ENCODE measurements at places on chromosomes 5 and 9.

- no peak for DNase-seq
These were observed 2.0 kb downstream of the PIK3R1 start for GRCh38 chr5:68217528-68217927.

GRCh38 chr9:96665789-96666188, 10.7 kb upstream of the PRXL2C start:
- no peak for DNase-seq

GRCh38 chr9:101485924-101486692, 47.5 kb upstream of the RNF20 start:
- DNase-seq, result no peak

DNA sequence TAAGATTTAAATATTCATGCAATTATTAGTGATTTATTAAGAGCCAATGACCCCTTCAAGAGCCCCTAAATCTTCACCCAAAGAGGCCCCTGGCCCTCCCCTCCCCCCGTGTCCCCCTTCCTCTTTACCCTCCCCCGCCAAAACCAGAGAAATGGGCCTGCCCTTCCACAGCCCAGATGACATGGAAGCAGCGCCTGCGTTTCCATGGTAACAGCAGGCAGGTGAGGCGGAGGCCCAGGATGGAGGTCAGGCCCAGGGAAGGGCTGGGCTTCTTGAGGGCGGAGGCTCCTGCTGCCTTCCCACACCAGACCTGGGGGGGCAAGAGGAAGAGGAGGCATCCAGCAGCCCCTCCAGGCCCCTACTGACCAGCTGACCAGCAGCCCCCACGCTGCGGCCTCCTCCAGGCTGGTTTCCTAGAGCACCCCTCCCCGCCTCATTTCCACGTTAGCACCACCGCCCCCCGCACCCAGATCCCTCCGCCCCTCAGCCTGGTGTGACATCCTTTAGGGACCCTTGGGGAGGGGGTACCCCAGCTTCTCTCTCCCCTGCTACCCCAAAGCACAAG, 37.4 kb downstream of the UNC5A start:
- DNase-seq, result no peak

GRCh38 chr5:6868171-6868570, 154.9 kb downstream of the TENT4A start:
- DNase-seq, result no peak

GRCh38 chr9:6184749-6185645, 30.6 kb upstream of the IL33 start:
- DNase-seq, result peak; percentile 2

GRCh38 chr5:61627531-61627930, 295.5 kb downstream of the ZSWIM6 start:
- DNase-seq, result no peak

- DNase-seq, result no peak
These were observed 324.3 kb upstream of the RORB start for GRCh38 chr9:74172874-74173273.

GRCh38 chr9:78438211-78438610, 141.3 kb downstream of the PSAT1 start:
- no peak for DNase-seq

DNA sequence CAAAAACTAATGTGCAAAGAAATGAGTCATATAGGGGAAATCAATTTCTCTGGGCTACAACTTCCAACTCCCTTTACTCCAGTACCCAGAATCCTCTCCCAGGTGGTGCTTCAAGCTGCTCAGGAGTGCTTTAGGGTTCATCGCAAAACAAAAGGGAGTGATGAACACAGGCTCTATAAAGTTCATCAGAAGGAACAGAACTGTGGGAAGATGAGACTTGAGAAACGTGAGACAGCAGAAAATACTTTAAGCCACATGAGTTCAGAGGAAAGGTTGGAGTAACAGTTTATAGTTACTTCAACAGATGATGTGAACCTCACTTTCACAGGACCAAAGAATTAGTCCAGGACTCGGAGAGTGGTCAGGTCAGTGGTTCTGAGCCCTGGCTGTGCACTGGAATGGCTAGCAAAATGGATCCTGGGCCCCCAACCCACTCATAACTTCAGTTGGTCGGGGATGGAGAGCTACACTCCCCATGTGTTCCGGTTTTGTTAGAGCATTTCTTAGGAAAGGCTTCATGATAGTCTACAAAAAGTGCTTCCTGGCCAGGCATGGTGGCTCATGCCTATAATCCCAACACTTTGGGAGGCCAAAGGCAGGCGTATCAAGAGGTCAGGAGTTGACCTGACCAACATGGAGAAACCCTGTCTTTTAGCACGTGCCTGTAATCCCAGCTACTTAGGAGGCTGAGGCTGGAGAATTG, 4.3 kb downstream of the RPL12 start:
- DNase-seq, result no peak

- no peak for DNase-seq
These were observed 79.4 kb downstream of the CAAP1 start for GRCh38 chr9:26813247-26813646.

GRCh38 chr5:146620031-146620668, 104.2 kb upstream of the GPR151 start:
- DNase-seq, result no peak

- DNase-seq, result no peak
These were observed 420.0 kb downstream of the SEMA5A start for GRCh38 chr5:9125852-9126251.

- DNase-seq, result no peak
These were observed 9.4 kb downstream of the FSTL4 start for GRCh38 chr5:133602835-133603380.

GRCh38 chr5:12668564-12668963, 764.3 kb upstream of the CTNND2 start:
- DNase-seq, result no peak

GRCh38 chr5:115977988-115978387, 15.7 kb downstream of the LVRN start:
- peak; percentile 83 for DNase-seq

- DNase-seq, result peak; percentile 7
These were observed 136.2 kb downstream of the CDH6 start for GRCh38 chr5:31329715-31330114.

DNA sequence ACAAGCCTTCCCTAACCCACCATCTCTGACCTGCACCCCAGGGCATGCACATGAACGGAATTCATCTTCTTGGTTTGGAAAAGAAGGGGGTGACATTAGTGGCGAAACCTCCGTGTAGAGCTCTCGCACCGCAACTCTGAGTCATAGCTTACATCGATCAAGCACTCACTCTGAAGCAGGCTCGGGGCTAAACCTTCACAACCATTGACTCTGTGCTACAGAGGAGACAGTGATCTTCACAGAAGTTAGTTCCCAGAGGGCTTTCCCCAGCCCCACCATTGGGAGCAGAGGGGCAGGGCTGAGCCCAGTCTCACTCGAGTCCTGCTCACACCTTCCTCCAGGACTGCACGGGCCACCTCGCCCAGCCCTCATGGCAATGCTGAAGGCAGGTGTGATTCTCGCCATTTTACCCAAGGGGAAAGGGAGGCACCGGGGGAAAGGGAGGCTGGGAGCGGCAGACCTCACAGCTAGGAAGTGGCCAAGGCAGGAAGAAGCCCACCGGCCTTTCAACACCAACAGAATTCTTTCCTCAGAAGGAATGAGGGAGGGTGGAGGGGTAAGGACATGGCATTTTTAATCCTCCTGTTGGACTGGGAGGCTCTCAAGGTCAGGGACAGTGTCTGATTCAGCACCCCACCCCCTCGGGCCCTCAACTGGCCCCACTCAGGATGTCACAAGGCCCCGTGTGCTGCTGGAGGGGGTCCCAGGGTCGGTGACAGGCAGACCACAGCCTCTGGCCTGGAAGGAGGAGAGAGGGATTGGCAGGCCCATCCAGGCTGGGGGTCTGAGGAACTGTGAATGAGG, 25.9 kb upstream of the IL17B start:
- peak; percentile 87 for DNase-seq

DNA sequence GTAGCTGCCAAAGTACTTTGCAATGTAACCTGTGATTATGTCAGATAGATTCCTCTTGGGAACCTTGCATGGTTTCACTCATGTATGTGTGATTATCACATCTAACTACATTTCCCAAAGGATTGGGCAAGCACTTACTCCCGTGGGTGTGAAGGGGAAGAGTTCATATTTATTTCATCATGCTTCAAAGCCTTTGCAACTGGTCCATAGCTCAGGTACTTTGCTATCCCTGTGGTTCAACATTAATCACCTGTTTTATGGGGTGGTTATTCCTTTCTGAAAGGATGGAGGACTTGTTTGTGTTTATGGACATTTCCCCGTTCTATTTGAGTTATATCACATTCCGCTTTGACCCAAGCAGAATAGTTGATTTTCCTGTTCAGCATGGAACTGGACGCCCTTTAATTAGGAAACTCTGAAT, 13.6 kb upstream of the ERMP1 start:
- DNase-seq, result no peak

DNA sequence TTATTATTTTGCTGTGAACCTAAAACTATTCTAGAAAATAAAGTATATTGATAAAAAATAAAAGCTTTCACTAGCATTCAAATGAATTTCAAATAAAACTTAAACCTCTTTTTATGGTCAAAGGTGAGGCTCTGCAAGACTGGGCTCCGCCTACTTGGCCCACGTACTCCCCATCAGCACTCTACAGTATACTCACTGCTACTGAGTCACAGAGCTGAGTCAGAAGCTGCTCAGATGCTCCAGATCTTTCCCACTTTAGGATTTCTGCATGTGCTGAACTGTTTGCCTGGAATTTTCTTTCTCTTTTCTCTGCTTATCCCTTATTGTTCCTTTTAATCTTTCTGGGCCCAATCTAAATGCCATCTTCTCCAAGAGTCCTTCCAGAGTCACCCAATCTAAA, 331.9 kb upstream of the CCNG1 start:
- DNase-seq, result no peak

DNA sequence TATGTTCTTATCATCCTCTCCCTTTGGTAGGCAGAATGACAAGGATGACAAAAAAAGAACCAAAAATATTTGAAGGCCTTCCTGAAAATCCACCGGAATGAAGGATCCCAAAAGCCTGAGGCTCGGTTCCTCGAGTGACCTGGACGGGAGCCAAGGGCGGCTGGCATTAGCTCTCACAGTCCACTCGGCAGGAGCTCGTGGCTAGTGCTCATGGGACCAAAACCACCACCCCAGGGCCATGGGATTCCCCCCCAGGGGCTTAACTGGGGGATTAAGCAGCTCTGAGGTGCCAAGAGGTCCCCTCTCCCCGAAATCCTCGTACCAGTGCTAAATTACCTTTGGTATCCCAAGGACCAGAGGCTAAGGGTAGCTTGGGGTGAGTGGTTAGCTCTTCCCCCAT, 586 bp upstream of the PDZD2 start:
- no peak for DNase-seq

DNA sequence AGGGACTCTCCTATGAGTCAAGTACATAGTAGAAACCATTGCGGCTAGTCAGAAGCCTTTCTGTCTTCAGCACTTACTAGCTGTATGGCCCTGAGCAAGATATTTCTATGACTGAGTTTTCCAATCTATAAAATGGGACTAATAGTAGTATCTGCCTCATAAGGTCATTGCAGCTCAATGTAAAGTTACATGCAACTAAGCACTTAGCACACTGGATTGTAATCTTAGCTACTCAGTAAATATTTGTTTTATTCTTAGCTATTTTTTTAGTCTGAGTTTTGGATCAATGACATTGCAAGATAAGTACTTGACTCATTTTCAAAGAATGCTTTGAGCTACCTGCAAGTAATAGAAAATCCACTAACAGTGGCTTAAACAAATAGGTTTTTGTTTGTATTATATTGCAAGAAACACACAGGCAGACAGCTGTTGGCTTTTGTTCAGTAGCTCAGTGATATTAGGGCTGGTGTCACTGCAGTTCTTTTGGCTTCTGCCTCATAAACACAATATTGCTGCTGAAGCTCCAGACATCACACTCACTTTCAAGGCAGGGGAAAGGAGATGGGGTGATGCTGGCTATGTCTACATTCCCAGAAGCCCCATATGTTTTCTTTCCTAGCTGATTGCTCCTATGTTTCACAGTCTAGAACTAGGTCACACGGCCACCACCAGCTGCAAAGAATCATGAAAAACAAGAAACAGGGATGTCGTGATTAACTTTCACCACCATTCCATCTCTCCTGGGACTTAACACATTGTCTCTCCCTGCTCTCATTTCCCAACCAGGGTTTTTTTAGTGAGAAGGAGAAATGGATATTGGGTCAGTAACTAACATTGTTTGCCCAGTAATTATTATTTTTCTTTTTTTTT, 26.9 kb upstream of the FAT2 start:
- DNase-seq, result no peak

GRCh38 chr5:140348104-140348503, 1.7 kb upstream of the HBEGF start:
- no peak for DNase-seq

DNA sequence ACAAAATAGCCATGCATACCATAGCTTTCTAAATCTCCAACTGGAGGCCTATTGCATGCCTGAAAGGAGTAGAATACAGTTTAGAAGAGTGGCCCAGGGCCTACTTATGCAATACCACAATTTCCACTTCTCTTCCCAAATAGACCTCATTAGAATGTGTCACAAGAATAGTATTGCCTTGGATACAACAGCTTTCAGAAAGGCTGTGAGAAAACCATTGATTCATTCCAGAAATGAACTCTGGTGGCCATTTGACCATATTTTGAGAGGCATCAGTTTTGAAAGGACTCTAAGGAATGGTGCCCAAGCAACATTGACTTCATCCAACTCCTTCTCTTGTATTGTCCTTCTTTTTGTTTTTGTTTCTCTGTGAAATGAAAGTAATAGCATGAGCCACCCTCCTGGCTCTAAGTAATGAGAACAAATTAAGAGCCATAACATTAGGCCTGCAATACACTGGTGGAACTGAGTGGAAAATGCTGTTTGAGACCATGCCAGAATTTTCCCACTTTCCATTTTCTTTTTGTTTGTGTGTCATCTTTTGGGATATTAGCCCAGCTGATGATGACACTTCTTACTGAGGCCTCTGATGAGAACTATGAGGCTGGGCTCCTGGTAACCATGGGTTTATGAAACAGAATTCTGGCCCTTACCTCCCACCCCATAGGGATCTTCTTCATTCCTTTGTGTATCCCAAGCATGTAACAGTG, 90.2 kb downstream of the TMEM174 start:
- no peak for DNase-seq

DNA sequence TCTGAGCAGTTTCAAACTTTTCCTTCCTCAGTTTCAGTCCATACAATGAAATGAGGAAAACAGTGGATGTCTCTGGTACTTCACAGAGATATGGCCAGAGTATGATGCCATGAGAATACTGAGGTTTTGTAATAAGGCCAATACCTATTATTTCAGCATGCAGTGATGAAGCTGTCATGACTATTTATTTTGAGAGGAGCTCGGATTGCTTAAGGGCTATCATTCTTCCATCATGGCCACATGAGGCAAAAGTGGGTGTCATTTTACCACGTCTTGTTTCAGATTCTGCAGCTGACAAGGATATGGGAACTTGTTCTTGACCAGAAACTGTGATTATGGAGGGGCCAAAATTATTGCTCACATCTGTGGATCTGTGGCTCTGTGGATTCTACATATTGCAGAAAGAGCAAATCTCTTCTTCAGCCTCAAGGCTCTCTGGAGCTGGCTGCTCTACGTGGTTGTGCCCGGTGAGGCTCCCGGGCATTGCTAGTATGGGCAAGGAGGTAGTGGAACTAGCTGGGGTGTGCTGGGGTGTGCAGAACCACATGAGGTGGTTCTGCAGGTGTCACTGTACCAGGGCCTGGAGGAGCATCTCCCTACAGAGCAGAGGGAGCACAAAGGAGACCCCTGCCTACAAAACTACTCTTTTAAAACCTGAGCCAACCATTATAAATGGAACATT, 180.3 kb downstream of the SEMA6A start:
- no peak for DNase-seq

GRCh38 chr5:37326536-37326935, 44.4 kb downstream of the NUP155 start:
- DNase-seq, result no peak

GRCh38 chr9:111158363-111158762, 120.1 kb upstream of the LPAR1 start:
- DNase-seq, result peak; percentile 44

GRCh38 chr5:178210686-178211085, 6.4 kb downstream of the HNRNPAB start:
- no peak for DNase-seq
